ENCODE measurements at places on chromosomes 2 and 18.

- no peak for DNase-seq
Measured at GRCh38 chr2:24872344-24873115, 47.5 kb downstream of the ADCY3 start.

- DNase-seq: no peak
Measured at GRCh38 chr2:85788603-85789002, 34.8 kb downstream of the ATOH8 start.

- DNase-seq: peak; percentile 25
Measured at GRCh38 chr2:20617892-20618467, 32.9 kb downstream of the HS1BP3 start.

DNA sequence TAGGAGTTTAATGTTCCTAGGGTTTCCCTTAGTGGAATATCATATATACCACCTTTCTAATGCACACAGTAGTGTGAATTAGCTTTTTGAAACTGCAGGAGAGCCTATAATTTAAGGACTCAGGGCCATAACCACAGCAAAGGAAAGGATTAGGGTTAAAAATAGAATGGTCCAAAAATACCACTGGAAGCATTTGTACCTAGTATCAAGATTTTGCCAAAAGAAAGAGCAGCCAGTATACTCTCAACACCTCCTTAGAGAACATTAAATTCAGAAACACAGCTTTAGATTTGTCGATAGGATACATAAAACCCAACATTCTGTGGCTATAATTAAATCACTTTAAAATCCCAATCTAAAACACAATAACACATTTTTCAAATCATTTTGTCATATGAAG, 634.9 kb downstream of the EPHA4 start:
- DNase-seq: no peak

DNA sequence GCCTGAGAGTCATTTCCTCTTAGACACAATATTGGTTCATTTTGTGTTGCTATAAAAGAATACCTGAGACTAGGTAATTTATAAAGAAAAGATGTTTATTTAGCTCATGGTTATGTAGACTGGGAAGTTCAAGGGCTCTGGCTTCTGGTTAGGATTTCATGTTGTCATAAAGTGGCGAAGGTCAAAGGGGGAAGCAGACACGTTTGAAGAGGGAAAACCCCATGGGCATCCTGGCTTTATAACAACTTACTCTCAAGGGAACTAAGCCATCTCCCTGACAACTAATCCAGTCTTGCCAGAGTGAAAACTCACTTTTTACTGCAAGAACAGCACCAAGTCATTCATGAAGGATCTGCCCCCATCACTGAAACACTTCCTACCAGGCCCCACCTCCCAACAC, 89.7 kb upstream of the RNF152 start:
- DNase-seq: no peak

- DNase-seq: no peak
Measured at GRCh38 chr2:160324917-160325316, 124.8 kb upstream of the ITGB6 start.

DNA sequence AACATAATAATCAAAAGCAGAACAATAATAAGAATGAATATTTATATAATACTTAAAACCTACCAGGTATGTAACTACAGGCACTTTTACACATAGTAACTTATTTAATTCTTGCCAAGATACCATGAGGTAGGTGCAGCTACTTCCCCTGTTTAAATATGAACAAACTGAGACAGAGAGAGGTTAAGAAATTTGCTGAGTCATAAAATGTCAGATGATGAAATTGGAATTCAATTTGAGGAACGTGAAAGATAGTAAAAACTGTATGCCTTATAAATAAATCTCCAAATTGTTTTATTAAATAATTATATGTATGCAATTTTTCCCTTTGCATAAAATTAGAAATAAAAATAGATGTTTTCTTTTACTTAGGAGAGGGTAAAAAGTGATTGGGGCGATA, 1103.3 kb upstream of the NRXN1 start:
- DNase-seq: no peak

DNA sequence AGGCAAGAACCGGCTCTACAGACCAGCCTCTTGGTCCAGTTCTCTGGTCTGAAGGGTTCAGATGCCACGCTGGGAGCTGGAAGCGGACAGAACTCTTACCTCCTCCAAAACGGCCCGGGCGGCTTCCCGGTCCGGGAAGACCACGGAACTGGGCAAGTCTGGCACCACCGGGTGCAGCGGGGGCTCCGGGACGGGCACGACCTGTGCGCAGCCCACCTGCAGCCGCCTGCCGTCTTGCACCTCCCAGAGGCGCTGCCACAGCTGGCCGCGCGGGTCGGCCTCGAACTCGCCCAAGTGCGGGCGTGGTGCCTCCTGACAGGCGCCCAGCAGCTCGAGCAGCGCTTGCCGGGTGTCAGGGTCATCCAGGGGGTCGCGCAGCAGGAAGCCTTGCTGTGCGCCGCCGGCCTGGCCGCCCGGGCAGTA, 773 bp downstream of the CMPK2 start:
- peak; percentile 41 for DNase-seq

DNA sequence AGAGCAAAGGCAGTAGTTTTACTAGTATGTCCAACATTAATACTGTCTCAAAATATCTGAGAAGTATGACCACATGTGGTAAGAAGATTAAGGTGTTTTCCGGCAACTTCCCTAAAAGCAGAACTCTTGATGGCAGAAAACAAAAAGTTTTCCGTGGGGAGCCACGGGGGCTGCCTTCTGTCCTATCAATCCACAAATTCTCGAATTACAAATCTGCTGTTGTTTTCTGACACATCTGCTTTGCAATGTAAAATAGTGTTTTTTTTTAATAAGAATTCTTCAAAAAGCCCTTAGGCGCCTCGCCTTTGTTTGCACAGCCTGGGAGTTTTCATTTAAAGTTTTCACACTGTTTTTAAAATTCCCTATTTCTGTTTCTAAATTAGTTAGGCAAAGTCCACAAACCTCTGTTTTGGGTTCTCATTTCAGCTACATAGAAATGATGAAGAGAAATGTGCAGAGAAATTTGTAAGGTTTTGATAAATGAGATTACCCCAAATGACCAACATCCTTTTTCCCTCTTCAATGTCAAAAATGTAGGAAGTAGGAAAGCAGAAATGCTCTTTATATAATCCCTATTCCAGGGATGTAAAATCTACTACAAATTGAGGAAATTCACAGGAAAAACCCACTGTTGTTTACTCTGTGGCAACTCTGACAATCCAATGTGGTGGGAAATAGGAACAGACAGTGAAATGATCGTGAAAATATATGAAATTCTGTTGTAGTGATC, 385.8 kb downstream of the ZEB2 start:
- DNase-seq: no peak

DNA sequence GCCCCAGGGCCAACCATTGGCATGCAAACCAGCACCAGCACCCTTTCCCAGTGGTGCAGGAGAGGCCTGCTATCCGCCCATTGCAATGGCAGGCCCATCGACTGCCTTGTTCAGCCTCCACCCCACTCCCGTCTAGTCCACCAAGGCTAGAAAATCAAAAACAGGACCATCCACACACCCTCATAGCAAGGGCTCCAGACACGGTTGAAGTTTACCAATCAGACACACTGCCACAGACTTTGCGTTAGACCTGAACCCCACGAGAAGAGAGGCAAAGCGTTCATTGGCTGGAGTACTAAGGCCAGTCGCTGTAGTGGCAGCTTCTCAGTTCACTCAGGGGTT, 95.3 kb upstream of the TEX51 start:
- no peak for DNase-seq

DNA sequence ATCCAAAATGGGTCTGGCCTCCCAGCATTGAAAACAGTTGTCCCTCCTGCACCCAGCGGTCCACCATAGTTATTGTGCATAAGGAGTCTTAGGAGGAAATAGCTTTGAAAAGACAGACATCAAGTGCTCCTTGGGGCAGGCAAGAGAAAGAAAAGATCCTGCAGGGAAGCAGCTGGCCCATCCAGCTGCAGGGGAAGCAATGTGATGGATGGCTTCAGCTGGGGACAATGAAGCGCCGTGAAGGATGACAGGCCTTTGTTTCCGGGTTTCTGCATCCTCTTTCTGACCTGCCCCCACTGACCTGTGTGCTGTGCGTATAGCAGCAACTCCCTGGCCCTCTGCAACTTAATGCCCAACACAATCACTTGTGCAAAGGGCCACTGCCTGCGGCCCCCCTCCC, 142.9 kb upstream of the NCKAP5 start:
- peak; percentile 89 for DNase-seq

DNA sequence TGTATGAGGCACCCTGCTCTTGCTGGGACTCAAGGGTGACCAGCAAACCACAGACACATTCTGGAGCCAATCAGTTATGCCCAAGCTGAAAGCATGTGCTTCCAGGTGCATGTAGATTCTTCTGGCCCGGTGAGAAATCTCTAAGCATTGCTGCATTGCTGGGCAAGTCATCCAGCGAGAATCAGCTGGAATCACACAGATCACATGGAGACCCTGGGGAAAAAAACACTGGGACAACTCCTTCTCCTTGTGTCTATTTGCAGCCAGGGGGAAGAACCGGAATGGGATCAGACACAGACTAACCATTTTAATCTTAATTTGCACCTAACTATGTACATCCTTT, 119.7 kb upstream of the KLF7 start:
- no peak for DNase-seq

GRCh38 chr2:177254433-177255226, 9.9 kb downstream of the NFE2L2 start:
- peak; percentile 86 for DNase-seq

GRCh38 chr2:128134573-128134972, 43.6 kb downstream of the UGGT1 start:
- DNase-seq: no peak

- DNase-seq: no peak
Measured at GRCh38 chr18:9092665-9093064, 9.8 kb upstream of the NDUFV2 start.

- DNase-seq: peak; percentile 58
Measured at GRCh38 chr2:169452080-169452479, 27.2 kb upstream of the BBS5 start.

DNA sequence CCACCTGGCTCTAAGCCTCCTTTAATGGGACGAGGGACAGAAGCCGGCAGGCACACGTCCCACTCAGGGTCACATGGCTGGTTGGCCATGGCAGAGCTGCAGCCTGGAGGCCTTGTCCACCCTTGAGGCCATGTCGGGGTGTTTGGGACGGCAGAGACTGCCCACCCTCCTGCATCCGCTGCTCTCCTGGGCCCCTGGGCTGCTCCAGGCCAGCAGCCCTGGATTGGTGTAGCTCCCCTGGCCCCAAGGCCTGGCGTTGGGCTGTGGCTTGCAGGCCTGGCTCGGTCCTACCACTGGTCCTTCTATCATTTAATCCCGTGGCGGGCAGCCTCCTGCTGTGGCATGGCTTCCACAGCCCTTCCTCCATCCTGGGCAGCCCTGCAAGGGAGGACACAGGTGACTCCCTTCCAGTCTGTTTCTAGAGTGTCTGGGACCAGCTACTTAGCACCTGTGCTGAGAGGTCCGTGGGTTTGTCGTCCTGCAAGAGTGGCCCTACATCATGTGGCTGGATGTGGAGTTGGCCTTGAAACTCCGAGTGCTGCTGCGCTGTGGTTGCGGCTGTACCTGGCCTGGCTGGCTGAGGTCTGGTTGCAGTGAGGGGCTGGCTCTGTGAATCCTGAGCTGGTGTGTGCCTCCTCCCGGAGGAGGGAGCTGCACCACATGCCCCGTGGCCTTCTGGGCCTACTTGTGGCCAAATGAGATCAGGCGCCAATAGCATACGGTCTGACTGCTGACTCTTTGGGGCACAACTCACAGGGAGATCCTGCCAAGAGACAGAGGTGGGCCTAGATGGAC, 67.3 kb downstream of the SH3RF3 start:
- DNase-seq: no peak

GRCh38 chr2:105917226-105917625, 172.5 kb downstream of the NCK2 start:
- no peak for DNase-seq

GRCh38 chr18:41532344-41533086, 422.5 kb upstream of the PIK3C3 start:
- DNase-seq: peak; percentile 25

GRCh38 chr2:159736048-159736447, 23.7 kb downstream of the MARCHF7 start:
- DNase-seq: no peak

DNA sequence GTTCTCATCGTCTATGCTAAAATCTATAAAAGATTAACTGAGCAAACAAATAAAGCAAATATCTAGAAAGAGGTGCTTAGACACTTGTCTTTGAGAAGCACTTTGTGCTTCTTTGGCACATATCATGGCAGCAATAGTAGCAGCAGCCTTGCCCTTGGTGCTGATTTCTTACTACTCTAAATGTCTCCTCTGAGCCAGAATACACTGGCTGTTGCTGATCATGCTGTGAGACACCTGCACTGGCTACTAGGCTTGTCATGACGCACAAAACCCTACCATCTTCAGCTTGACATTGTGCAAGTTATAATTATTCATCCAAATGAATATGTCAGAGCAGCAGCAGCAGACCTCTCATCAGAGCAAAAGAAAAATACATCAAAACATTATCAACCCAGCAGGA, 46.7 kb downstream of the FANCL start:
- no peak for DNase-seq

- no peak for DNase-seq
Measured at GRCh38 chr18:76205906-76206305, 289.1 kb downstream of the ZNF516 start.

GRCh38 chr18:3885209-3885792, 435.3 kb downstream of the TGIF1 start:
- DNase-seq: peak; percentile 35

- no peak for DNase-seq
Measured at GRCh38 chr18:48563027-48563426, 24.2 kb downstream of the CTIF start.

DNA sequence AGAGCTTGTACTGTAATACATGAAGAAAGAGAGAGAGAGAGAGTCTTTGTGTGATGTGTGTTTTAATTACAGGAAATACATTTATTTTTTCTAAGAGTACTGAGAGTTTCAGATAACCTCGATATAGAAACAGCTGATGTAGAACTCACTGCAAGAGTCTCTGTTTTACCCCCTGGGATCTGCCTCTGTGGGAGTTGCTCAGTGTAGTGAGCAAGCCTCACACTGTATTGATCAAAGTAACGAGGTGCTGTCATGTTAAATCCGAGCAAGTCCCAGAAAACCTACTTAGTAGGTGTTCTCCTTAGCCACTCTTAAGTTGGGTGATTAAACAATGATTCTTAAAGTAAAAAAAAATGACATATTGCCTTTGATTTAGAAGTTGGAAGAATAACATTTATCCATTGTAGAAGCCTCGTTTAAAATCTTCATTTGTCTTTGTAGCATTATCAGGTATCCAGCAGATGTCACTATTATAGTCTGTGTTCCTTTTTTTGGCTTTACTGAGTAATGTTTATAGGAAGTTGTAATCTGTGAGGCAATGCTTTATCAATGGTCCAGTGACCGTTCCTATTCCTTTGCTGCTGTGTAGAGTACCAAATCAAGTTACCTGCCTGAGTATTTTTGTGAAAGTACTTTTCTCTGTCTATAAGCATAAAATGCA, 219.0 kb downstream of the MYO3B start:
- DNase-seq: no peak

GRCh38 chr2:153940511-153940910, 68.8 kb downstream of the GALNT13 start:
- DNase-seq: no peak

- DNase-seq: no peak
Measured at GRCh38 chr18:11037533-11038240, 111.7 kb downstream of the PIEZO2 start.

Data from neural progenitor cell (in vitro differentiated cells).